ENCODE measurements at places on chromosomes 6 and 20.

DNA sequence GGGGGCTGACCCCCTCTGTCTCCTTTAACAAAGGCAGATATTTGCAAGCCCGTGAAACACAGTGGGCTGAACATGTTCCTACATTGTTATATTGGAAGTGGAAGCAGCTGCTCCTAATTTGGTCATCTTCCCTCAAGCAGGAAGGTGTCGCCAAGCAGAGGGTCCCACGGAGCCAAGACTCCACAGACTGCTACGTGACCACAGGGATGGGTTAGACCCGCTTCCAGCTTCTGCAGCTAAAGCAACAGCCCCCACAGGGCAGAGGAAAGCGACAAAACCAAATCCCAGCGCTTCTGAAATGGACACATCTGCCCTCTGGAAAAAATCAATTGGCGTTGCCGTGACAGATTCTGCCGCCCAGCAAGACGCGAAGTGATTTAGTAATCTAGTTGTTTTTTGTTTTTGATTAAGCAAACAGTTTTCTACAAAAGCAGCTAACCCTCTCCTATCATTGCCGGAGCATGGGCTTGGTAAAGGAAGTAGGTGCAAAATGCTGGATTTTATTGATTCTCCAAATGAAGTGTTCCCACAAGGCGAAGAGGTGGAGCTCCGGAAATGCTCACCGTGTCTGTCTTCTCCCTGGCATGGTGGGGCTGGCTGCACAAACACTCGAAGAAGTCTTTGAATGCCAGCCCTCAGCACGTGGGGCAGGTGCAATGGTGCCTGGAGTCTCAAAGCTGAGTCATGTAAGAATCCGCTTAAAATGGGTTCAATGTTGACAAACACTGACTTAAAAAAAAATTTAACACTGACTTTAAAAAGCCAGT lies 79.4 kb upstream of the FRMD1 start:
- no peak for DNase-seq

DNA sequence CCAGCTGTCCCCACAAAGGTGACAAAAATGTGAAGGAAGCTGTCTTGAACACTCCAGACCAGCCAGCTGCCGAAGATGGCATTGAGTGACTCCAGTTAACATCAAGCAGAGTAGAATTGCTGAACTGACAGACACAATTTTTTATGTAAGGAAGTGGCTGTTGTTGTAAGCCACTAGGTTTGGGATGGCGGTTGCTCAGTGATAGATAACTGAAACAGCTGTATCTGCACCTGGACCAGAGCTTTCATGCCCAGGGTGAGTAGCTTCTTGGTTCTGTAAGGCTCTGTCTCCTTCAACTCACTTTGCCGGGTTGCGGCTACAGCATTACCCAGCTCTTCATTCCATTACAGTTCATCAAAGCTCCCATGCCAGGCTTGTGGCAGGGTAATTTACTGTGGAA lies 49.7 kb upstream of the DDR1 start:
- no peak for DNase-seq

DNA sequence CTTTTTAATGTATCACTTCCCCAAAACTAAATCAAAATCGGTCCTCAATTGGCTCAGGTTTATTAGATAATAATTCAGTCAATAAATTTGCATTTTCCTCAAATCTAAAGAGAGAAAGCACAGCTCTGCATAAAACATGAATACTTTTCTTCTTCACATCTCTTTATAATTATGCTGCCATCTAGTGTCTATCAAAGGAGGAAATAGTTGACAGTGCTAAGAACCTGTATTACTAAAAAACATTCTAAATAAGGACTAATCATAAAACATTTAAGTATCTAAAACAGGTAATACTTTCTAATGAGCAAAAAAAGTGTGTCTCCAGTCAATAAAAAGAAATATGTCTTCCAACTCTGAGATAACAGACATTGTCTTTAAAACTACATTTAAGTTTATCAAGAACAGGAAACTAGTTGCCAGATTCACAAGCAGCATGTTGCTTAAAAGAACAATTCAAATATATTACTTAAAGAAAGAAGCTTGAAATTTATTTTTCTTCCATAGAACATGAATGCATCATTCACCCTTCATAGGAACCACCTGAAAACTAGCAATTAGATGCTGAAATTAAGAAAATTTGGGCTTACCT lies 56.5 kb upstream of the DST start:
- peak; percentile 32 for DNase-seq

DNA sequence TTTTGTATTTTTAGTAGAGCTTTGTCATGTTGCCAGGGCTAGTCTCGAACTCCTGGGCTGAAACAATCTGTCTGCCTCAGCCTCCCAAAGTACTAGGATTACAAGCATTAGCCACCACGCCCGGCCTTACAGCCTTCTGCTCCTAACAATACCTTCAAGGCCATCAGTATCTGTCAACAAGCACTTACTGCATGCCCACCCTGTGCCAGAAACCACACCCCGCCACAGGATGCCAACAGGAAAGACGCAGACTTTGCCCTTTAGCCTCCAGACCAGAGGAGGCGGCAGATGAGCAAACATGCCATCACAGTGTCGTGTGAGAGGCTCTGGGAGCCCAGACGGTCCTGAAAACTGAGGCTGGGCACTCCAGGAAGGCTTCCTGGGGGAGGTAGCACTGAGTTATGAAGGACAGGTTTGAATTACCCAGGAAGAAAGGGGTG lies 34.7 kb upstream of the TGM3 start:
- no peak for DNase-seq

DNA sequence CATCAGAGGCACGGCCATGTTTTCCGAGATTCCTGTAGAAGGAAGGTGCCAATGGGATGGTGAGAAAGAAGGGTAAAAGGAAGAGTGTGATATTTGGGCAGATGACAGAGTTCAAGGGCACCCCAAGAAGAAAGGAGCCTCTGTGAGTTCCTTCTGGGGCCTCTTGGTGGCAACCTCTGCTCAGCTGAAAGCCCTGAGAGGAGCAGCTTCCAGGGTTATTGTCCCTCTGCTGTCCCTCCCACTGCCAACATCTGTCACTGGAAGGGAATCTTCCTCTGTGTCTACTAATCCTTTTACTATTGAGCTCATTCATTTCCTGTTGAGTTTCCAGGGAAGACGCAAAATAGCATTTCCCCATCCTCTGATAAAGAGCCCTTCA lies 40.0 kb upstream of the KCNK16 start:
- DNase-seq: no peak

- no peak for DNase-seq
These were observed 44.1 kb upstream of the FAM8A1 start for GRCh38 chr6:17556014-17556413.

GRCh38 chr20:9867196-9867980 lies 28.5 kb upstream of the PAK5 start:
- DNase-seq: peak; percentile 25

GRCh38 chr6:167492100-167492449 lies 167.2 kb downstream of the TTLL2 start:
- no peak for DNase-seq

GRCh38 chr6:64170316-64170715 lies 534.7 kb downstream of the PHF3 start:
- no peak for DNase-seq

- no peak for DNase-seq
These were observed 481.9 kb downstream of the UTRN start for GRCh38 chr6:144767051-144767450.

- peak; percentile 10 for DNase-seq
These were observed 112.0 kb upstream of the BEND6 start for GRCh38 chr6:56842686-56843475.

GRCh38 chr20:51287628-51288413 lies 254.7 kb downstream of the NFATC2 start:
- no peak for DNase-seq

- no peak for DNase-seq
These were observed 63.0 kb upstream of the IL20RA start for GRCh38 chr6:137107767-137108105.

GRCh38 chr6:38730140-38730862 lies 15.2 kb downstream of the DNAH8 start:
- DNase-seq: no peak

GRCh38 chr6:51768087-51768486 lies 319.3 kb downstream of the PKHD1 start:
- DNase-seq: no peak

DNA sequence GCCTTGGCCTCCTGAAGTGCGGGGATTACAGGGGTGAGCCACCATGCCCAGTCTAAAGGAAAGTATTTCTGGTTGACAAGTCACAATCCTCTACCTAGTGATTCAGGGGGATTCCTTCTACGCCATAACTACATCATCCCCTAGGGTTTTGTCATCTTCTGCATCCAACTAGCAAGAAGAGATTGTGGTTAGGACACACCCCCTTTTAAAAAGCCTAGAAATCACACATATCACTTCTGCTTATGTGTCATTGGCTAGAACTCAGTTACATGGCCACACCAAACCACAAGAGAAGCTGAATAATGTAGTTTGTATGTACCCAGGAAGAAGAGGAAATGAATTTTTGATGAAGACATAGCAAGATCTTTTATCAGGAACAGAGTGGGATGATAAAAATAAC lies 14.7 kb upstream of the CHD6 start:
- DNase-seq: no peak

DNA sequence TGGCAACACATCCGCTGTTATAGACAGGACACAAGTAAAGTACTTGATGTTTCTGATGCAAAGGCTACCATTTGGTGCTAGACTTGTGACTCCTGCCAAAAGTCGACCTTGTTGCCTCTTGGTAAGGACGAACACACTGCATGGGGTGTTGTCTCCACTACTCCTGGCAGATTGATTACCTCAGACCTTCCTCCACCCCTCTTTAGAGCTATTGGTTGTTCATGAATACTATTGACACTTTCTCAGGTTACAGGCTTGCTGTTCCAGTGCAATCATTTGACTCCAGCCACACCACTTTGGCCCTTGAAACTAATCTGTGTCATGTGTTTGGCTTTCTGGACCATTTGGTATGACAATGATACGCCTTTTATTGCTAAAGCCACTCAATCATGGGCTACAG lies 62.3 kb downstream of the TRMT11 start:
- DNase-seq: no peak

DNA sequence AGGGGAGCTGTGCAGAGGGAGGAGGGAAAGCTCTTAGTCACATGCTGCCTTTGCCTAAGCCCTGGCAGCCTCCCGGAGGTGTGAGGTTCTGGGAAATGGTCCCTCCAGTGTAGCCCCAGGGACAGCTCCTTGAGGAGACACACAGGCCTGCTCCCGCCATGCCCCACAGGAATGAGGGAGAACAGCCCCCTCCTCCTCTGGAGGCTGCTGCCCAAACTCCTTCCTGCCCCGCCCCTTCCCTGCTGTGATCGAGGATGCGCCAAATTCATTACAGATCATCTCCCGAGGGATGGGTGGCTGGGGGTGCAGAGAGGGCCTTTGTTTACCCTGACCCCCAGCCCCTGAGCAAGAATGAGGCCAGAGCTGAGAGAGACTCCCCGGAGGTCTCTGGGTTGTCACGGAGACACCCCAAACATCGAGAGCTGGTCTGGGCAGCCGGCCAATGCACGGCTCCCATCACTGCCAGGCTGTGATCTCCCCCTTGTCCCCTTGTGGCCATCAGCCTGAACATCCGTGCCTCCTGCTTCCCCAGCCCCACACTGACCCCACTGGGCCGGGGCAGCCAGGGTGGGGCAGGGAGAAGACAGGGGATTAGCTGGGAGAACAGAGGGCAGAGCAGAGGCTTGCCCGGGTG lies 8.4 kb downstream of the CYP21A2 start:
- DNase-seq: no peak

DNA sequence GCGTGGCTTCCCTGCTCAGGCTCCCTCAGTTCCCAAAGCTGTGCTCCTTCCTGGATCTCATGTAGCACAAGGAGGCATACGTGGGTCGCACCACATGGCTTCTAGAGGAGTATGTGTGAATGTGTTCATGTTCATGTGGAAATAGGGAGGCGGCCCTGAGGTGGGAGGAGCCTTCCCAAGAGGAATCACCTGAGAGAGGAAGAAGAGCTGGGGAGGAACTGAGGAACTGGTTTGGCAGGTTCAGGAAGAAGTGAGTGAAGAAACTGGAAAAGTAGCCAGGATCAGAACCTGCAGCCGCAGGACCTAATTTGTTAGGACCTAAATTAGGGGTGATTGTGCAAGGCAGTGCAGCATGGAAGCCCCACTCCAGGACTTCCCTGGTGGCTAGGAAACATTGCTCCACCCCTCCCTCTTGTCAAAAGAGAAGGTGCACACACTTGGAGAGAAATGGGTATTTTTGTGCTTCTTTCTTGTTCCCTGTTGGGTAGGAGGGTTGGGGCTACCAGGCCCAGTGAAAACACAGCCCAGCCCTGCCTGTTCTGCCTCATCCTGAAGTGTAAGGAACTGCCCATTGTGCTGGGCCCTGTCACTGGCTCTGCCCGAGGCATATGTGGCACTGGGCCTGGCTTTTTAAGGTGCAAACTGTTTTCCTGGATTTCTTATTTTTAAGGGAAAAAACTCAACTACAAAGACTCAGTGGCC lies 20.7 kb downstream of the SYNJ2 start:
- no peak for DNase-seq

DNA sequence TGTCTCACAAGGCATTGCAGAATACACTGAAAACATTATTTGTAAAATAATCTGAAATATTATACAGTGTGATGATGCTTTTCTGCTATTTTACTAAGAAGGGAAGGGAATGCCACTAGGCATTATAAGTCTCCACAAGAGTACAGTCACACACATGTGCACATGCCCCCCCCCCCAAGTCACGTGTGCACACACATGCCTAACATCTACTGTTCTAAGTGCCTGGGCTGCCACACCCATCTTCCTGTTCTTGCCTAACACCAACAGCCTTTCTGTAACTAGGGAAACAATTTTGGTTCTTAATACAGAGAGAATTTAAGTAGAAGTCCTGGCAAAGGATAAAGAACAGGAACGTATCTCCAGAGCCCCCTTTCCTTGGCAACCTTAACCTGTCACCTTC lies 58.2 kb upstream of the BCLAF1 start:
- no peak for DNase-seq
